Activated CD4-positive, alpha-beta T cell treated with anti-CD3 and anti-CD28 coated beads for 24 hours (primary cell): ENCODE measurements at places on chromosomes 1 and 21.

GRCh38 chr1:14954210-14954609, 199.3 kb upstream of the TMEM51 start:
- DNase-seq: no peak

DNA sequence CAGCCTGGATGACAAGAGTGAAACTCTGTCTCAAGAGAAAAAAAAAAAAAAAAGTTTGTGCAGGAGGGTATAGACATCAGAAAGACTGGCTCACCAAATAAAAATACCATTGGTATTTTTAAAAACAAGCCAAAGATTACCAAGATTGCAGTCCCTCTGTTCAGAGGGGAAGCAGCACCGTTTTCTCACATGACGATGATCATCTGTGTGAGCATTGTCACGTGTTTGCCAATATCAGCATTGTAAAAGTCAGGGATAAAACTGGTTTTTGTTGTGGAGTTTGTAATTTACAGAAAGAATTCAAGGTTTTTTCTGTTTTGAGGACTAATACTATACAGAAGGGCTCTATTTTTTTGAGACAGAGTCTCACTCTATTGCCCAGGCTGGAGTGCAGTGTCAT, 26.5 kb downstream of the ZNF362 start:
- DNase-seq: no peak

- DNase-seq: no peak
Measured at GRCh38 chr1:214401666-214402065, 120.7 kb downstream of the SMYD2 start.

- DNase-seq: peak; percentile 9
Measured at GRCh38 chr1:37323486-37324377, 150.6 kb upstream of the ZC3H12A start.

GRCh38 chr1:228938537-228938901, 203.2 kb downstream of the RHOU start:
- no peak for DNase-seq

GRCh38 chr1:103937763-103938357, 188.2 kb downstream of the AMY1C start:
- DNase-seq: no peak

DNA sequence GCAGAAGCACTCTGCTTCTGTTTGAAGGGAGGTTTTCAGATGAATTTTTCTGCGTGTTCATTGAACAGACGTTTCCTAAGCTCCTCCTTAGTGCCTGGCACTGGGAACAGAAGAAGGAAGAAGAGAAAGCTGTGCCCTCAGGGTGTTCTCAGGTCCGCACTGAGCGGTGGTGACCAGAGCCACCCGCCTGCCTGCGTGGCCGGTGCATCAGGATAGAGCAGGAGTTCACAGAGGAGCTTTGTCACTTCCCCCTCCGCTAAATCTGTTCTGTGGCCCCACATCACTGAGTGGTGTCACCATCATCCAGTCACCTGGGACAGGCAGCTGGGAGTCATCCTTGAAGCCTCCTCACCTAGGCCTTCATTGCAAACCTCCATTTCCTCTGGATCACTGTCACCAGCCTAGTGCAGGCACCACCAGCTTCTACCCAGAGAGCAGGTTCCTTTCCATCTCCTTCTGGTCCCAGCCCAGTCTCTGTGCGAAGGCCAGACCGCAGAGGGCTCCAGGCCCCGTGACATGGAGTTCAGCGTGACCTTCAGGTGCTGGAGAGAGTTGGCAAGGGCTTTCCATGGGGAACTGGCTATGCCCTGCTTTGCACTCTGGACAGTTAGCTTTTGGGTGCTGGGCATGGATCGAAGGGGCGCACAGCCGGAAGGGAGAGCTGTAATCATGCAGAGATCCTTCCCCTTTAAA, 21.7 kb downstream of the PARK7 start:
- DNase-seq: no peak

- DNase-seq: no peak
Measured at GRCh38 chr1:221517961-221518360, 223.9 kb downstream of the DUSP10 start.

DNA sequence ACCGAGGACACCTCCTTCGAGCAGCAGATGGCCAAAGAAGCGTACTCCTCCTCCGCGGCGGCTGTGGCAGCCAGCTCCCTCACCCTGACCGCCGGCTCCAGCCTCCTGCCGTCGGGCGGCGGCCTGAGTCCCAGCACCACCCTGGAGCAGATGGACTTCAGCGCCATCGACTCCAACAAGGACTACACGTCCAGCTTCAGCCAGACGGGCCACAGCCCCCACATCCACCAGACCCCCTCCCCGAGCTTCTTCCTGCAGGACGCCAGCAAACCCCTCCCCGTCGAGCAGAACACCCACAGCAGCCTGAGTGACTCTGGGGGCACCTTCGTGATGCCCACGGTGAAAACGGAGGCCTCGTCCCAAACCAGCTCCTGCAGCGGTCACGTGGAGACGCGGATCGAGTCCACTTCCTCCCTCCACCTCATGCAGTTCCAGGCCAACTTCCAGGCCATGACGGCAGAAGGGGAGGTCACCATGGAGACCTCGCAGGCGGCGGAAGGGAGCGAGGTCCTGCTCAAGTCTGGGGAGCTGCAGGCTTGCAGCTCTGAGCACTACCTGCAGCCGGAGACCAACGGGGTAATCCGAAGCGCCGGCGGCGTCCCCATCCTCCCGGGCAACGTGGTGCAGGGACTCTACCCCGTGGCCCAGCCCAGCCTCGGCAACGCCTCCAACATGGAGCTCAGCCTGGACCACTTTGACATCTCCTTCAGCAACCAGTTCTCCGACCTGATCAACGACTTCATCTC, 106.8 kb upstream of the VAMP3 start:
- DNase-seq: no peak

GRCh38 chr1:56931211-56931610, 34.6 kb downstream of the C8B start:
- no peak for DNase-seq

- no peak for DNase-seq
Measured at GRCh38 chr1:24385160-24385940, 28.2 kb downstream of the STPG1 start.

DNA sequence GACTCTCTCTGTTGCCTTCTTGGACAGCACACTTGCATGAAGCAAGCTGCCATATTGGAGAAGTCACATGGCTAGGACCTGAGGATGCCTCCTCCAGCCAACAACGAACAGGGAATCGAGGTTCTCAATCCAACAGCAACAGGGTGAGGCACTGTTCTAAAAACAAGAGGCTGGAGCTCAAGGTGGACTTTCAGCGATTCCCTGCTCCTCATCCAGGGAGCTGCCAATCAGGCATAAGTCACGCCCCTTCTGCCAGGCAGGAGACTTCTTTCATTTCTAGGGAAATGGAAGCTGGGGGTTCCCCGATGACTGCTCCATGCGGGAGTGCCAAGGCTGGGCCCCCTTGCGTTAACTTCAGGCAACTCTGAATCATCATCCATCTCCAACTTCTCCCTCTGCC, 22.7 kb upstream of the IFNAR1 start:
- DNase-seq: no peak

- DNase-seq: no peak
Measured at GRCh38 chr1:48208251-48208650, 14.3 kb upstream of the SLC5A9 start.

DNA sequence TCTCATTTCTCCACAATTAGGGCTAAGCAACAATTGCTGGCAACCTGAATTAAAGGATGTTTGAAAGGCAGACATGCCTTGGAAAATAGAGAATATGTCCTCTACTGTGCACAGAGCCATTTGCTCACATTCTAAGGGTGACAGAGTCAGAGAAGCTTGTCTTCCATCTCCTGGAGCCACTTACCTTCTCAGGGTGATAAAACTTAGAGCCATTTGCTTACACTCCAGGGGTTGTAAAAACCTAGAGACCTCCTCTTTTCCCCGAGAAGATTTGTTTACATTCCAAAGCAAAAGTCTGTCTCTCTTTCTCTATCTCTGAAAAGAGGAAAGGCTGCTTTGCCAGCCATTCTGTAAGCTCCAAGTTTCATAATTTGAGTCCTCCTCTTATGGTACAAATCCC, 61.3 kb downstream of the LBR start:
- DNase-seq: no peak

- DNase-seq: no peak
Measured at GRCh38 chr1:91594383-91595055, 93.9 kb downstream of the CDC7 start.

DNA sequence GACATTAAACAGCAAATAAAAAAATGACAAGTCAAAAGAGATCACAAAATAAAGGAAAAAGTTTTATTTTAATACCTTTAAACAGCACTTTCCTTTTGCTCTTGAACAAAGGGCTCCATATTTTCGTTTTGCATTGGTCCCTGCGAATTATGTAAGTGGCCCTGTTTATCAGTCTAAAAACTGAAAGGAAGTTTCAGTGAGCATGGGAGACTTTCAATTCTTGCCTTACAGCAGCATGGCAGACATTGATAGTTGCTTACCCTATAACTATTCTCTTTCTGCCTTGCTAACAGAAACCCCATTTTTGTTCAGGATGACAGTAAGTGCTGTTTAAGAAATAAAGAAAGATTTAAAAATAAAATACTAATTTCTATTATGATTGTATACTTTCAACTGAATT, 5.2 kb upstream of the SH3GLB1 start:
- no peak for DNase-seq

DNA sequence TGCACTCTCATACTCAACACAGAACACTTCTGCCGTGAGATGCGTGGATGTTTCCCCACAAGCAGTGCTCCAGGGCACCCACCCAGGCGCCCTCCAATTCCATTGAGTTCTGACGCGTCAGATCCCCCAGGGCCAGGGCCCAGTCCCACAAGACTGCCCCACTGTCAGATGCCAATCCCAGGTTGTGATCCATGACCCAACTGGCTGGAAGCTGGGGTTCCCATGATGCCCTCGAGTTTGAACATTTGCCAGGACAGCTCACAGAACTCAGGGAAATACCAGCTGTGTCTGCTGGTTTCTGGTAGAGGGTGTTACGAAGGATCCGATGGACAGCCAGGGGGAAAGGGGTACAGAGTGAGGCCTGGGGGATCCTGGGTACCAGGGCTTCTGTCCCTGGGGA, 58.4 kb downstream of the AGPAT3 start:
- no peak for DNase-seq

GRCh38 chr1:214838351-214838750, 235.4 kb downstream of the CENPF start:
- no peak for DNase-seq

GRCh38 chr1:3772027-3772714, 378 bp upstream of the SMIM1 start:
- peak; percentile 81 for DNase-seq

DNA sequence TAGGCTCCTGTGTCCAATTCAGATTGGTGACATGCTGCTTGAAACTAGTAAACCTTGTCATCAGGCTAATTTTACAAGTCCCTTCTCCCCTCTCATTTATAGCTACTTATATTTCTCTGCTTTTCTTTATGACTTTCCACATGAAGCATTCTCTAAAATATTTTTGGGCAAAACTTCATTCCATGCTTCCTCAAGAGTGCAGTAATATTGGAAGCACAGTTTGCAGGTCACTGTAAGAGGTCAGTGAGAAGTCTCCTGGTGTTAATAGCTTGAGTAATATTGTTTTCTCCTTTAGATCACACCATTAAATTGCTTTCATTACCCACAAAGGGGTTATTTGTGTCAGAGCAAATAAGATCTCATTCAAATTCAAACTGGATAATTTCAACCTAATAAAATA, 46.6 kb downstream of the LPAR3 start:
- DNase-seq: no peak
